ENCODE measurements at places on chromosomes 4 and X.

GRCh38 chrX:136684120-136684519 is 36.2 kb downstream of the CD40LG start:
- DNase-seq = no peak

DNA sequence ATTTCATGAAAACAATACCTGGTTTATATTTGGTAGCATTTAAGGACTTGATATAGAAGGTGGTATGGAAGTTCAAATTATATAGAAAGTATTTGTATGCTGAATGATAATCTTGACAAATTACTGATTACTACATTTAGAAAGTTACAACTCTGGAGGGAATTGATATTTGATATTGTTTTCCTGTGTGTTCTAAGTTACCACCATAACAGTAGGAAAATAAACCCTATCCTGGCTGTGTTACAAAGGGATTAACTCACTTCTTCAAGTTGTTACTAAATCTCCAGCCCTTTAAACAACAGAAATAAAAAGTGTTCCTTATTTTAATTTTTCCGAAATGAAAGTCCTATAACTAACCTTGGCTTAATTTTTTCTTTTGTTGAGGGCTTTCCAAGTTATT is 36.6 kb downstream of the FHL1 start:
- DNase-seq = no peak

DNA sequence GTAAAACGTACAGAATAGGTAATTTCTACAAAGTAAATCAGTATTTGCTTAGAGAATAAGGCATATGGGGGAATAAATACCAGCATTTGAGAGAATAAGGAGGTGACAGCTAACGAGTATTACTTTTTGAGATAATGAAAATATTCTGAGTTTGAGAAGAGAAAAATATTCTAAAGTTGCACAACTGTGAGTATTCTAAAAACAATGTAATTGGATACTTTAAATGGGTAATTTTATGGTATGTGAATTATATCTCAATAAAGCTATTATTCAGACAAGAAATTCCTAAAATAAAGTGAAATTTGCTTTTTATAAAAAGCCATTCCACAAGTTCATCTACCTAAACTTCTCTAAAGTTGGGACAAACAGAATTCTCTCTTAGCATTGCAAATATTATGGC is 62.6 kb downstream of the PDGFC start:
- no peak for DNase-seq

- no peak for DNase-seq
These were observed 206.7 kb upstream of the CNKSR2 start for GRCh38 chrX:21167494-21167893.

DNA sequence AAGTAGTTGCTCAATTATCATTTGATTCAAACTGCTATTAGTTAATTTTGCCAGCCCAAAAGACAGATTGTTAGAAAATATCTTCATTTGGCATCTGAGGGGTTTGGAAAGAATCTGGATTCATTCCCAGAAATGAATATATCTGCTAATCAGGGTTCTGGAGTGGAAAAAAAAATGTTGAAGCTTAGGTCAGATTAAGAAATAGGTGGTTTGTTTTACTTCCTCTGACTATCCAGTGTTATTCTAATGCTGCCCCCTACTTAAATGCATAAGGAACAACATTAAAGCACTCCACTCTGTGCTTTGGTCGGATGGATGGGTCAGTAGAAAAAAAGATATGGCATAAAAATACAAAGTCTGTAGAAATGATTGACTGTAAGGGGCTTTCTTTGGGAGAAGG is 89.0 kb downstream of the LUZP4 start:
- no peak for DNase-seq

GRCh38 chr4:186765138-186765537 is 41.5 kb upstream of the FAT1 start:
- DNase-seq = no peak

GRCh38 chr4:186016796-186017195 is 52.2 kb upstream of the TLR3 start:
- DNase-seq = peak; percentile 21

All from fibroblast of skin of back (primary cell).